ENCODE measurements at places on chromosomes 6 and 20.

DNA sequence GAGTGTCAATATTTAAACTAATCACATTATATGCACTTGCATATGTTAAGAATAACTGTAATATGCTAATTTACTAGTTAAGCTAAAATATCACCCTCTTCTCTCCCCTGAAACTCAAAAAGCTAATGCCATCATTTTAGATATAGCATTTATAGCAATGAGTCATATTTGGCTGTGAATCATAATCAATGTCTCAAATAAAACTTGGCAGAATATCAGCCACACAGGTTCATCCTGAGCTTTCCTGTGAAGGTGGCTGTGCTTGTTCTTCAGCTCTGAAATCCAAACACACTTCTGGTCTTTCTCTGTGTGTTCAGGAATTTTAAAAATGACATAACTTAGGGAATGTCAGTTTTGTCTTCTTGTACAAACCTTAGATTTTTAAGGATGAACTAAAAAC is 12.8 kb upstream of the PNRC1 start:
- DNase-seq, result no peak

DNA sequence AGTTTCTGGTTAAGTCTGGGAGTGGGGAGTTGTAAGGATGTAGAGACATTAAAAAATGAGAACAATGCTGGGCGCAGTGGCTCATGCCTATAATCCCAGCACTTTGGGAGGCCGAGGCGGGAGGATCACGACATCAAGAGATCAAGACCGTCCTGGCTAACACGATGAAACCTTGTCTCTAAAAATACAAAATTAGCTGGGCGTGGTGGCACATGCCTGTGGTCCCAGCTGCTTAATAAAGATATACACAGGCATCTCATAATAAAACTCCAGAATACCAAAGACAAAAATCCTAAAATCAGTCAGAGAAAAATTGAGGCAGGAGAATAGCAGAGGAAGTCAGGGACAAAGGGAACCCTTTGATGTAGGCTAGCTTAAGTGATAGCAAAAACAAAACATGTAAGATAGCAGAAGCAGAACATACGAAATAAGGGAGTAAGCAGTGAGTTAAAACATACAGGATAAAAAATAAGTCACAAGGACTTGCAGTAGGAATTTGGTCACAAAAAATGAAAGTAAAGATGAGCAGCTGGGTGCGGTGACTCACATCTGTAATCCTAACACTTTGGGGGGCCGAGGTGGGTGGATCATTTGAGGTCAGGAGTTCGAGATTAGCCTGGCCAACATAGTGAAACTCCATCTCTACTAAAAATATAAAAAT is 23.6 kb downstream of the DDX43 start:
- no peak for DNase-seq

DNA sequence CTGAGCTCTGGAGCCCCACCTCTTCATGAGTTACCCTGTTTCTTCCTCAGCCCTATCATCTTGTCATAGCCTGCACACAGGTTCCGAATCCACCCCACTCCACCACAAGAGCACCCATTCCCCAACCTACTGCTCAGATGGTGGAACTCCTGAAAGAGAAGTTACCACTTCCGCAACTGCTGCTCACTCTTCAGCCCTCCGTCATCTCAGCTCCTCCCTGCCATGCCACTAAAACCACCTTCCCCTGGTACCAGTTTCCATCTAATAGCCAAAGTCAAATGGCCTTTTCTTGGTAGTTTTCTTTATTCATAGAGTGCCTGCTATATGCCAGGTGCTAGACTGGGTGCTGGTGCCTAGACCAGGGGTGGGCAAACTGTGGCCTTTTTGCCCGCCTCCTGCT is 3.9 kb downstream of the RAB22A start:
- DNase-seq, result no peak

GRCh38 chr6:90397929-90398674 is 101.5 kb upstream of the BACH2 start:
- DNase-seq, result no peak

GRCh38 chr6:84086056-84086455 is 52.5 kb downstream of the MRAP2 start:
- DNase-seq, result no peak

Measured in amygdala (tissue), 56 donors.